ENCODE measurements at places on chromosomes 12 and 14.

GRCh38 chr12:70732287-70732686 lies 95.1 kb upstream of the PTPRB start:
- no peak for DNase-seq

- DNase-seq, result peak; percentile 35
These were observed 36.3 kb upstream of the WDR89 start for GRCh38 chr14:63677891-63678379.

GRCh38 chr14:99517643-99518381 lies 36.6 kb downstream of the CCNK start:
- DNase-seq, result no peak

GRCh38 chr14:79016828-79017505 lies 846.8 kb downstream of the NRXN3 start:
- peak; percentile 79 for DNase-seq

- no peak for DNase-seq
These were observed 421.1 kb upstream of the RGS6 start for GRCh38 chr14:71511152-71511551.
